ENCODE measurements at places on chromosomes 16 and 17.

DNA sequence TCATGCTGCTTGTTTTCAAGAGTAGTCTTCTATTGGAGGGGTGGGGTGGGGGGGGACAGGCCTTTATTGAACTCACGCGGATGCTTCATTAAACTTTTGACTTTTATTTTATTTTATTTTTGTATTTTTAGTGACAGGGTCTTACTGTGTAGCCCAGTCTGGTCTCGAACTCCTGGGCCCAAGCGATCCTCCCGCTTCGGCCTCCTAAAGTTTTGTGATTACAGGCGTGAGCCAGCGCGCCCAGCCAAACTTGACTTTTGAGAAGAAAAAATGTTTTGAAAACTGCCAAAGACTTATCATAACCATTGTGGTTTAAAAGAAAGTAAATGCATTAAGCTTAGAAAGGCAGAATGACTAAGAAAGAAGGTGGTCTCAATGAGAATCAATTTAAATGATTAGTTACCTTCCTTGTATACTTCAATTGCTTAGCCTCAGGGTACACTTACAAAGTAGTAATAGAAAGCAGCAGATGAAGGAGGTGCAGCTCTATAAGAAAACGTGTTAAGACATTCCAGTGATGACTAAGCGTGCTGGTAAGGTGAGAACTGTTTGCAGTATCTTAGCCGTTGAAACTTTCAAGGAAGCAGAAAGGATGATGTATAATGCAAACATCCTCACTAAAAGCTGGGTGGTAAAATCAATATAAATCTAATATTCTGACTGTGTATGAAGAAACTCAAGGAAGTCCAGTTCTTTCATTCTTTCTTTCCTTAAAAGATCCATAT lies 1.2 kb downstream of the AP2B1 start:
- no peak for DNase-seq

- DNase-seq: no peak
Measured at GRCh38 chr17:39848600-39848999, 15.5 kb downstream of the IKZF3 start.

DNA sequence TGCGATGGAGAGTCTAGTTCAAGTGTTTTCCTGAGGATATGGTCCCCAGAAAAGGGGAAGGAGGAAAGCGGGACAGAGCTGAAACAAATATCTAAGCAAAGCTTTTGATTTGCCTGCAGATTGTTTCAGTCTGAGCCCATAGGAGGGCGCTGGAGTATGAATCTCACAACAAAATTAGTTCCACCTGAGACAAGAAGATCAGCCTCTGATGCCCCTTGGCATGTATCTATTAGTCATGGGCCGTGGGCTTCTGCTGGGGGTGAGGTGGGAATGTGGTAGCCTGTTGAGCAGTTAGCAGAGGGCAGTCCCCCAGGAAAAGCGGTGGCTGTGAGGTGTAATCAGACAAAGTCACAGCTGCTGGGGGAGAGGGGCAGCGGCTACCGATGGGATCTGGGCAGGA lies 446.9 kb downstream of the CA10 start:
- DNase-seq: no peak

- no peak for DNase-seq
Measured at GRCh38 chr17:290626-291025, 62.0 kb downstream of the RPH3AL start.

- DNase-seq: no peak
Measured at GRCh38 chr17:79951361-79952264, 84.1 kb downstream of the TBC1D16 start.

- DNase-seq: no peak
Measured at GRCh38 chr16:75497558-75497957, 2.3 kb upstream of the CHST6 start.

DNA sequence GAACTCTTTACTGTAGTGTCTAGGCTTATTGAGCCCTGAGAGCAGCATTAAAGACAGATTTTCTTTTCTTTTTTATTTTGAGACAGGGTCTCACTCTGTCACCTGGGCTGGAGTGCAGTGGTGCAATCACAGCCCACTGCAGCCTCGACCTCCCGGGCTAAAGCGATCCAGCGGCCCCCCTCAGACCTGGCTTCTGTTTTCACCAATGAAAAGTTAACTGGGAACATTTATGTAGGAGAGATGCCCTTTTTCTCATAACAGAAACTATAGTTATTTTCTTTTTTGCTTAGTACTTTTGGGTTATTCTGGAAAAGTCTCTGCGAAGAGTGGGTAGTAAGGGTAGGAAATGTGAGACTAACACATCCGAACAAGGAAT lies 1.5 kb downstream of the MAP1LC3B start:
- DNase-seq: no peak

DNA sequence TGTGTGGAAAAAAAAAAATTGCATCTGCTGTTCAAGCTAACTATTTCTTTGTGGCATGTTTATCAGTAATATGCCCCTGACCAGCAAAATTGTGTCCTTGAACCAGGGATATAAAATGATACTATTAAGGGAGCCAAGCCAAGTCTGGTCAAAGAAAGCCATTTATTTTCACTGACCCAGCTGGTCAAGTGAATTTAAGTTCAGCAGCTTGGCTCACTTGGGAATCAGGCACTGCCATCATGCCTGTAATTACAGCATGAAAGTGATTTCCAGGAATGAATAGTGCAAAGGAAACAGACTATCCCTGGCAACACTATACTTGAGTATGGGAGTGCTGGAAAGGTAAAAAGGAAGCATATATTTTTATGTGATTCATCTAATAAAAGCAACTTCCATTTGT lies 934.6 kb upstream of the CDH8 start:
- no peak for DNase-seq

- DNase-seq: no peak
Measured at GRCh38 chr17:40915721-40916256, 21.7 kb downstream of the KRT23 start.

- peak; percentile 4 for DNase-seq
Measured at GRCh38 chr16:66489818-66490217, 60.1 kb downstream of the TK2 start.

- peak; percentile 53 for DNase-seq
Measured at GRCh38 chr16:79602628-79603014, 2.1 kb upstream of the MAF start.

- no peak for DNase-seq
Measured at GRCh38 chr16:55100100-55100499, 169.4 kb downstream of the IRX5 start.
